ENCODE measurements at places on chromosomes 4 and X.

DNA sequence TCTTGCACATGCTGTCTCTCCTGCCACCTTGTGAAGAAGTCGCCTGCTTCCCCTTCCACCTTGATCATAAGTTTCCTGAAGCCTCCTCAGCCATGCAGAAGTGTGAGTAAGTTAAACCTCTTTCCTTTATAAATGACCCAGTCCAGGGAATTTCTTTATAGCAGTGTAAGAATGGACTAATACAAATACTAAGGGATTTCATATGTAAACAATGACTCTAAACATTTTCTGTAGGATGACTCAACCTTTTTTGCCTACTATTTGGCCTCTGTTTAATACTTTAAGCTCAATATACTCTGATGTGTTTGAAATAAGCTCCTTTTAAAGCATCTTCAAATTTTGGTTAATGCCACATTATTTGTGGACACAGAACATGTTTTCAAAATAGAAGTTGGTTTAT lies 813.5 kb upstream of the SLIT2 start:
- H3K27ac ChIP-seq: no peak overlapping the region
- DNase-seq: no peak
- H3K27me3 ChIP-seq: no peaks in the 10 kb centered on the region
- no peak overlapping the region for H3K4me3 ChIP-seq
- H3K4me1 ChIP-seq: no peaks in the 10 kb centered on the region
- no peaks in the 10 kb centered on the region for H3K36me3 ChIP-seq

DNA sequence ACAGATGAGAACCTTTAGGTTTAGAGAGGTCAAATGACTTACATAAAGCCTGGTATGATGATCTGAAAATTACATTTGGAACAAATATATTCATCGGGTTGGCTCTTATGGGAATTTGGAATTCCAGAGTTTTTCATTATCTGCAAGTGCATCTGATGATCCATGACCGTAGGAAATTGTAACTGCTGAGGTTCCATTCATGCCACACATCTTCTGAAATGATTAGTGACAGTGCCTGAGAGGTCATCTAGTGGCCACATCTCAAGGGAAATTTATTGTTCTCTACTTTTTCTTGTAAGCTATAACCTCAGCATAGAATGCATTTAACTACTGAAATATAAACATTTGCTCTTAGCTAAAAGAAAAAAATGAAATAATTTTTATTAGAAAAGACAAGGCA lies 105.8 kb upstream of the NWD2 start:
- no peaks in the 10 kb centered on the region for H3K36me3 ChIP-seq
- no peak for DNase-seq
- no peak overlapping the region for H3K27ac ChIP-seq
- H3K4me3 ChIP-seq: no peak overlapping the region
- no peaks in the 10 kb centered on the region for H3K4me1 ChIP-seq
- H3K27me3 ChIP-seq: no peaks in the 10 kb centered on the region

GRCh38 chrX:31384471-31384870 lies 312.6 kb upstream of the FTHL17 start:
- H3K36me3 ChIP-seq: no peaks in the 10 kb centered on the region
- no peaks in the 10 kb centered on the region for H3K4me1 ChIP-seq
- no peaks in the 10 kb centered on the region for H3K27me3 ChIP-seq
- no peak overlapping the region for H3K27ac ChIP-seq
- no peak overlapping the region for H3K4me3 ChIP-seq
- DNase-seq: no peak

GRCh38 chr4:48954314-48954713 lies 31.8 kb upstream of the CWH43 start:
- no peaks in the 10 kb centered on the region for H3K27me3 ChIP-seq
- no peak overlapping the region for H3K4me3 ChIP-seq
- H3K36me3 ChIP-seq: no peaks in the 10 kb centered on the region
- DNase-seq: no peak

GRCh38 chr4:17397611-17398010 lies 114.3 kb downstream of the QDPR start:
- no peak for DNase-seq
- H3K27me3 ChIP-seq: no peaks in the 10 kb centered on the region
- no peaks in the 10 kb centered on the region for H3K4me1 ChIP-seq
- no peaks in the 10 kb centered on the region for H3K36me3 ChIP-seq
- H3K27ac ChIP-seq: no peak overlapping the region

- no peak overlapping the region for H3K27ac ChIP-seq
- H3K36me3 ChIP-seq: no peaks in the 10 kb centered on the region
- H3K27me3 ChIP-seq: no peaks in the 10 kb centered on the region
- no peaks in the 10 kb centered on the region for H3K4me1 ChIP-seq
- H3K4me3 ChIP-seq: no peak overlapping the region
- DNase-seq: no peak
Measured at GRCh38 chr4:175891851-175892250, 79.8 kb upstream of the GPM6A start.

DNA sequence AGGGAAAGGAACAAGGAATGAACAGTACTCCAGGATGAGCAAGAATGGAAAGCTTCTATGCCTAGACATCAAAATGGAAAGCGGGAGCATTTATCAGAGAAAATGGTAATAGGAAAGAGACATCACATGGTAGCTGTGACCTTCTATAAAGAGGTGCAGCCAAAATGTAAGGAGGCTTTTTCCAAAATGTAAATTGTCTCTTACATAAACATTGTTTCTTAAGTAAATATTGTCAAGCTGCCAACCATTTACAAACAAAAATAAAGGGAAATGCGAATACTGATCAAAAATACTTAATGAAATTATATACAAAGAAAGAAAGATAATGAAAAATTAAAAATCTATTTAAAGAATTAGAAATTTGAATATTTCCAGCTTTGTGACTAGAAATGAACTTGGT lies 55.0 kb upstream of the RASGEF1B start:
- no peaks in the 10 kb centered on the region for H3K36me3 ChIP-seq
- H3K4me3 ChIP-seq: no peak overlapping the region
- no peaks in the 10 kb centered on the region for H3K4me1 ChIP-seq
- no peak for DNase-seq
